ENCODE measurements at places on chromosomes 2 and 18.

- no peak for DNase-seq
These were observed 318.9 kb downstream of the CNTNAP5 start for GRCh38 chr2:124343827-124344498.

GRCh38 chr18:50284255-50284885 is 3.0 kb upstream of the MBD1 start:
- DNase-seq, result no peak

GRCh38 chr2:18265614-18266586 is 294.6 kb downstream of the RDH14 start:
- DNase-seq, result no peak

- peak; percentile 67 for DNase-seq
These were observed 62.3 kb upstream of the GREB1L start for GRCh38 chr18:21179590-21180220.

DNA sequence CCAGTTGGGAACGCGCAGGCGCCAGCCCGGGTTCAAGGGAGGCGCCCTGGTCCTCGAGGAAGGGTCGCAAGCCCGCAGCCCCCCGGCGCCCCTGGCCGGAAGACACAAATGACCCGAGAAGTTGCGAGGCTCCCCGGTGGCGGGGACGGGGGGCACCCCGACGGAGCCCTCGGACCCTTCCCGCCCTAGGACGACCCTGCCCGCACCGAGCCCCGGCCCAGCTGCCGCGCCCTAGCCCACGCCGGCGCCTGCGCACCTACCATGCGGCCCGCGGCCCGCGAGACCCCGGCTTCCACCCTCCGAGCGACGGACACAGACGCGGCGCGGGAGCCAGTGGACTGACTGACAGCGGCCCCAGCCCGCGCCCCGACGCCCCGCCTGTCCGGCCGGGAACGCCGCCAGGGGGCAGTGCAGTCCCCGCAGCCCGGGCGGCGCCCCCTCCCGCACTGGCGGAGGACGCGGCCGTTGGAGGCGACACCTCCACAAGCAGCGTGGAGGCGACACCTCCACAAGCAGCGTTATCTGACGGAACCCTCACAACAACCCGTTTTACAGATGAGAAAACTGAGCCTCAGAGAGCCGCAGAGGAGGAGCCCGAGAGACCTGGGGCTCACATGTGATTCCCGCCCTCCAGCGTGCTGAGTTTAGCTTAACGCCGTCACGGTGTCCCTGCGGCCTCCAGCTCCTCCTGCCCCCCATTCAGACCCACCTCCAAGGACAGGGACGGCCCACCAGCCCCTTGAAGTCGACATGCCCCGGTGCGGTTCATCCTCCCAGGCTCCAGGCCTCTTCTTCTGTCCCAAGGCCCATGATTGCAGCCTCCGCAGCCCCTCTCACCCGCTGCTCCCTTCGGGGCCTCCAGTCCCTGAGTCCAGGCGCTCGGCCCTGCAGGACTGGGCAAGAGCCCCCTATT is at the start of gene NMUR1:
TSS of gene NMUR1 (minus strand) at position 347 of the 913 bp plus-strand sequence. CDS start at position 263, 84 bp downstream.
- peak; percentile 33 for DNase-seq
